Activated T-helper 17 cell treated with anti-CD3 and anti-CD28 coated beads, Interleukin-2, amount 50 U/mL, for 72 hours (primary cell): ENCODE measurements at places on chromosomes 7 and 10. TPM values are rescaled to one million over a fixed set of nuclear protein-coding genes. Genes with fewer than 3 reads are reported as not detected.

DNA sequence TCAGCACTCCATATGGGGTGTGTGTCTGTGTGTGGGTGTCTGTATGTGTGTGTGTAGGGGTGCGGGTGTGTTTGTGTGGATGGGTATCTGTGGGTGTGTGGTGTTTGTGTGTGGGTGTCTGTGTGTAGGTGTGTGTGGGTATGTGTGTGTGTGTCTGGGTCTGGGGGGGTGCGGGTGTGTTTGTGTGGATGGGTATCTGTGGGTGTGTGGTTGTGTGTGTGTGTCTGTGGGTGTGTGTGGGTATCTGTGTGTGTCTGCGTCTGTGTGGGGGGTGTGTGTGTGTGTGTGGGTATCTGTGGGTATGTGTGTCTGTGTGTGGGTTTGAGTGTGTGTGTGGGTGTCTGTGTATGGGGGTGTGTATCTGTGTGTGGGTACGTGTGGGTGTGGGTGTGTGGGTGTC, 148.7 kb downstream of the RGS10 start:
- no peak for ATAC-seq

GRCh38 chr7:1825897-1826741, 156.0 kb downstream of the ELFN1 start:
- no peak for ATAC-seq

DNA sequence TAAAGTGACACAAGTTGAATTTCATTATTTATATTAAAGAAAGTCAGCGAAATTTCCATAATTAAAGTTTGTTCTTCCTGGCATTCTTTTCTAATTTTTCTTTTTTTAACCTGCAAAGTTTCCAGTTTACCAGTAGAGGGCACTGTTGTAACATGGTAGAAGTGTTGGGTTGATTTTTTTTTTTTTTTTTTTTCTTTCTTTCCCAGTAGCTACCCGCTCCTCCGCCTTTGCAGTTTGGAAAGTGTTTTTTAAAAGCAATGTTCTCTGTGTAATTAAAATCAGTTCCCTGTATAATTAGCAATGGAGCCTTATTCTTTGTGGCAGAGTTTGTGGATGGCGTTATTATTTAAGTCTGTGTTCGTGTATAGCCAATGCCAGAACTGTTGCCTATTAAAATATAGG, 53.7 kb downstream of the TAF3 start:
- no peak for ATAC-seq

DNA sequence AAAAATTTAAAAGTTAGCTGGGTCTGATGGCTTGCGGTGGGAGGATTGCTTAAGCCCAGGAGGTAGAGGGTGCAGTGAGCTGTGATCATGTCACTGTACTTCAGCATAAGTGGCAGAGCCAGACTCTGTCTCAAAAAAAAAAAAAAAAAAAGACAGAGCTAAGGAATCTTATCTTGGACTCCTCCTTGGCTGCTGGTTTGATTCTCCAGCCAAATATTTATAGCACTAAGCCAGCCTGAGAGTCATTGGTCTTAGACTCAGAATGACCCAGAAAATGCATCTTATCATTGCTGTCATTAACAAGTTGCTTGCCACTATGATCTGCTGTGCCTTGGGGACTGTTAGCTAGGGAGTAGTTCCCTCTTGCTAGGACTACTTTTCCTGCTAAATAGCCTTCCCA, 164.7 kb downstream of the GNAT3 start:
- ATAC-seq, result no peak

DNA sequence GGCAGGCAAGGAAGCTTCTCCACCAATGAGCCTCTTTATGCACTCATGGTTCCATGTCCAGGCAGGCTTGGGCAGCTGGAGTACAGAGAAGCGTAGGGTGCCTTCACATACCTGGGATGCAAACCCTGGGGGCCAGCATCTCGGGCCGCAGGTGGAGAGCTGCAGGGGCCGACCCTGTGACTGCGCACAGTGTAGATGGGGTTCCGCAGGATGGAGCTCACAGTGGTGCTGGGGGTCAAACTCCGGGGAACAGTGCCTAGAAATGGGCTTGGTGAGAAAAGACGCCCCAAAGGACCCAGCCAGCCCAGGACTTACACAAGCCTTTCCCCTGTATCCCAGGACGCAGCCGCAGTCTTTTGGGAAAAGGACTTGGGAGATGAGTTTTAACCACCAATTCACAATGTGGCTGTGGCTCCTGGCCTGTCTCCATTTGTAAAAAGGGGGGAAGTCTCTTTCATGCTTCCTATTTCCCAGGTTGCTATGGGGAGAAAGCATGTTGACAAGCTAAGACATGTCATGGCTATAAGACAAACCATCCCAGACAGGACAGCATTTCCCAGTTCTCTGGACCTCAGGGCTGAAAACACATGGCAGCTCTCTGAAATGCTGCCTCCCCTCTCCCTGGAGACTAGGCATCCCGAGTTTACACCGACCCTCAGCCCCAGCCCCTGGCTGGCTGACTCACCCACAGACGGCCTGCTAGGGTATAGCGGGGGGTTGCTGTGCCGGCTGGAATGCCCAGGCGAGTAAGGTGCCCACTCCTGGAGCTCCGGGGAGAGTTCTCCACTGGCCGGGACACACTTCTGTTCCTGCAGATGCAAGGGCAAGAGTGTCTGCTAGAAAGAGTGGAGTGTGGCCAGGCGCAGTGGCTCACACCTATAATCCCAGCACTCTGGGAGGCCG, 107.1 kb downstream of the DLG5 start:
- no peak for ATAC-seq

DNA sequence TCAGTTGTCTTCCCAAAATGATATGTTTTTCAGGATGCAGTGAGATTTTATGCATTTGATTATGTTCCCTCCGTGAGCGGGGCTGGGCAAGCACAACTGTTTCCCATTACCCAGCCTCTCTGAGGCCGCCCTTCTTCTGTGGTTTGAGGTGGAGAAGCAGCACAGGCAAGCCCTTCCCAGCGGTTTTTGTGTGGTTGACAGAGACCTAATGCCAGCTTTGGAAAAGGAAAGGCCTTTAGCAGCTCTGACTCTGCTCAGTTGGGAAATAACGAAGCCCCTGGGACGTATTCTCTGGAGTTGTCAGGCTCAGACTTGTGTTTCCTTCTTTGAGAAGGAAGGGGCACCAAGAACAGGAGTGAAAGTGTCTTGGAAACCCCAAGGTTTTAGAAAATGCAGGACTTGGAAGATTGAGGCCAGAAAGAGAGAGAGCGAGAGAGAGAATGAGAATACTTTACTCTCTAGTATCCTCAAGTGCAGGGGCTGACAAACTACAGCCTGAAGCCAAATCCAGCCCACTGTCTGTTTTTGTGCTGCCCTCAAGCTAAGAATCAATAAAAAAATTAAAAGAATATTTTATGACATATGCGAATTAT, 20.6 kb upstream of the PDCD4 start:
- ATAC-seq, result no peak

The ZNF503 gene
- 0.13 TPM for total RNA-seq
